ENCODE measurements at places on chromosomes 4 and X.

GRCh38 chrX:9102956-9103355 is 69.0 kb upstream of the FAM9B start:
- DNase-seq: no peak

DNA sequence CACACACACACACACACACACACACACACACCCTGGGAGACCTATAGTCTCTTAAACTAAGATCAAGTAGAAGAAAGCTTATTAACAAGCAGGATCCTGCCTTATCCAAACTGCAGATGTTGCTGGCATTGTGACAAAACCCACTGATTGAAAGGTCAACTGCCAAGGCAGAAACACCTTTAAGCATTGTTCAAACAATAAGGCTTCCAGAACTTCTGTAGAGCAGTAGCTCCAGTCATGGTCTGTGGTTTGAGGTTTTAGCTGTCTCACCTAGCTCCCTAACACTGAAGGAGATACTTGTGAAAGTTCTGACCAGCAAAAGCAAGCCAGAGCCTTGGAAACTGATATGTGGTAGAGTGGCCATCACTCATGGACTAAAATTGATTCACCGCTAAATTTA is 59.8 kb downstream of the PTCHD1 start:
- no peak for DNase-seq

GRCh38 chr4:20839957-20840356 is 139.7 kb downstream of the PACRGL start:
- no peak for DNase-seq

GRCh38 chr4:47654972-47655693 is 170.1 kb downstream of the ATP10D start:
- DNase-seq: no peak

DNA sequence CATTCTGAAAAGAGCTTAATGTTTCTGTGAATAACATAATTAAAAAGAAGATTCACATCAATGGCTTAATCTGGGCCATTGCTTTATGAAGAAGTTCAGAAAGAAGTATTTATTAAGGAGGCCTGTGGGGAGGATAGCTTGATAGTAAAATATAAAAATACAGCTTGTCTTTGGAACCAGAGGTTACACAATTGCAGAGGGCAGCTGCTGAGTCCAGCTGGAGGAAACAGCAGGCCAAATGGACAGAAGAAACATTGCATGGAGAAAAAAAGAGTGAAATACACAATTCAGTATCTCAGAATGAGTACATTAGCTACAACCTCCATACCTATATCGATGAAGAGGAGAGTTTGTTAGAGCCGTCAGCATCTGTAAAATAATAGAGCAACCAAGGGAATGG is 148.0 kb upstream of the NPY2R start:
- DNase-seq: no peak

DNA sequence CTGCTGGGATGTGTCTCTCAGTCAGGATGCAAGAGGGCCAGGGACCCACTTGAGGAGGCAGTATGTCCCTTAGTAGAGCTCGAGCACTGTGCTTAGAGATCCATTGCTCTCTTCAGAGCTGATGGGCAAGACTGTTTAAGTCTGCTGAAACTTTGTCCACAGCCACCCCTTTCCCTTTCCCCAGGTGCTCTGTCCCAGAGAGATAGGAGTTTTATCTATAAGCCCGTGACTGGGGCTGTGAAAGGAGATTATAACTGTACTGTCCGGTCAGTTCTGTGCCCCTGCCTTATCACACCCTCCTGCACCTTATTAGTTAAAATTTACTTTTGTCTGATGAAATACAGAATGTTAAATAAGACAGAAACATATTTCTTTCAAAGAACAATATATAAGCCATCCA is 378.4 kb downstream of the PABPC4L start:
- no peak for DNase-seq

GRCh38 chrX:20500171-20500865 is 233.6 kb upstream of the RPS6KA3 start:
- DNase-seq: no peak

GRCh38 chrX:1246816-1247215 is 21.8 kb upstream of the CSF2RA start:
- DNase-seq: peak; percentile 76

DNA sequence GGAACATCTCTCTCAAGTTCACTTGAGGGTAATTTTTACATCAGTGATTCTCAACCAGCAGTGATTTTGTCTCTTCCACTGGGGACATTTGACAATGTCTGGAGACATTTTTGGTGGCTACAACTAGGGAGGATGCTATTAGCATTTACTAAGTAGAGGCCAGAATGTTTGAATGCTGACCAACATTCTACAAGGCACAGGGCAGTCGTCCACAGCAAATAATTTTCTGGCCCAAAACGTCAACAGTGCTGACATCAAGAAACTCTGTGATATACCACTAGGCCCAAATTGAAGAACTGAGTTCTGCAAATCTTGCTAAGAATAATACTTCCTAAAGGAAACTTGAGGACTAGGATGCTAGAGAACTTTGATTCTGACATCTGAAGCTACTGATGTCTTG is 7.1 kb downstream of the KLKB1 start:
- no peak for DNase-seq

- DNase-seq: no peak
Measured at GRCh38 chr4:172125443-172125842, 312.2 kb downstream of the GALNTL6 start.

DNA sequence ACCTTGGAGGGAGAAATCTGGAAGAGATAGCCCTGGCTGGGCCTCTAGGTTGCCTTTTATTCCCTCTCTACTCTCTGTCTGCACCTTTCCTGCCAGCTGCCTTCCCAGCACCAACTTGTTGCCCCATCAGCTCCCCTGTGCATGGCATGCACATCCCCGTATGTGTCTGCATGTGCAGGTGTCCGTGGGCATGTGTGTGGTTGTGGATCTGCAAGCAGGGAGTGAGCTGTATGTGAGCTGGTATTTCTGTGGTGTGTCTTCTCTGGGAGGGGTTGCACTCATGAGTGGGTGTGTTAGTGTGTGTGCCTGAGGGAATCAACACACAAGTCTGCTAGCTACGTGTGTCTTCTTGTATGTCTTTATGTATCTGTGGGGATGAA is 9.9 kb downstream of the L1CAM start:
- DNase-seq: no peak

GRCh38 chrX:55451626-55451989 is 319 bp upstream of the MAGEH1 start:
- DNase-seq: no peak

GRCh38 chrX:1918780-1919179 is 303.9 kb downstream of the ASMT start:
- DNase-seq: no peak
